Mucosa of descending colon (tissue), 3 donors: ENCODE measurements at places on chromosomes 1 and 21. TPM values are rescaled to one million over a fixed set of nuclear protein-coding genes. Genes with fewer than 3 reads are reported as not detected.

DNA sequence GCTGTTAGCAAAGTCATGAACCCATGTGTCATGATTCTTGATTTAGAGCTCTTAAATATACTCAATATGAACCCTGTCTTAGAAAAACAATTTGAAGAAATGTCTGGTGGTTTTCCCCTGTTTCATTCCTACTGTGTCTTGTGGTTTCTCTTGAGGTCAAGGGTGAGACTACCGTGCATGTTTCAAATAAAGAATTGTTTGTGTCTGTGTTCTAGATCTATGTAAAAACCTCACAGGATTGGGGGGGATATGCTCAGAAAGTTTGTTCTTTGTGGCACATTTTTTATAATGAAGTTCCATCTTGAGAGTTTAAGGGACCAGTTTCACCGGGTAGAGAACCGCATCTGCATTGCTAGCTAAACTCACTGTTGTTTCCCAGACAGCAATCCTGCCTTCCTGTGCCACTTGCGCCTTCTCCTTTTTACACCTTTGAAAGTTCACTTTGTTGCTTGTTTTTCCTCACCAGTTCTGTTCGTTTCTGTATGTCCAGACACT lies 30.9 kb upstream of the CACYBP start:
- no peak for DNase-seq

DNA sequence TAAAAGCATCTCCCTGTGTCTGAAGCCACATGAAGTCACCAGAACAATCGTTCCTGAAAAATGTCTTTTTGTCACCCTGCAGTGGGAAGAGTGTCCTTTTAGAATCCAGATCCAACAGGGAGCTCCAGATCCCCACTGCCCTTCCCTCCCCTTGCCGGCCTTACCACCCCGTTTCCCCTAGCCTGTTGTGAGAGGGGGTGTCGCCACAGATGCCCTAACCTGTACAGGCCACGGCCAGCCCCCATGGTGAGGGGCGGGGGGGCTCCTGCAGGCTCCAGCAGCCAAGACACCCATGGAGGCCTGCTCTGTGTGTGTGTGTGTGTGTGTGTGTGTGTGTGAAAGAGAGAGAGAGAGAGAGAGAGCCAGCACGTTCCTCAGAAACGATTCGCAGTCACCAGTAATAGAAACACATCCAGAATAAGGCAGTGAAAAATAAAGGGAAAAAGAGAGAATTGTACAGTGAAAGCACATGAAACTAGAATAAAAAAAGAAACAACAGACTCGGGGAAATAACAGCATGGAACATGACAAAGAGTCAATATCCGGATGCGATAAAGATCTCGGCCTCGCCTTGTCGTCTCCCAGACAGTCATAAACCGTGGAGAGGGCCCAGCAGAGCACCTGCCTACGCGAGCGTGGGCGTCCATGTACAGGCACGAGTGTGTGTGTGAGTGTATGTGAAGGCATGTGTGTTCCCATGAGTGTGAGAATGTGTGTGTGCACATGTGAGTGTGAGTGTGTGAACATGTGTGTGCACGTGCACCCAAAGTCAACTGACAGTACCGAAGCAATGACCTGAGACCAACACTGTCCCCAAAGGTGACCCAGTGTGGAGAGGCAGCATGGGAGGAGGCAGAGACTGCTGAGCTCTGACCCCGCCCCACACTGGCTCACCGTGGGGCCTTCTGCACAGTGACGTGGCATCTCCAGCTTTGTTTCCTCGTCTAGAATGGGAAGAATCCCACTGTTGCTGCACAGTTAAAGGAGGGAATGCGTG lies 303.8 kb downstream of the NPHP4 start:
- peak; percentile 68 for DNase-seq

DNA sequence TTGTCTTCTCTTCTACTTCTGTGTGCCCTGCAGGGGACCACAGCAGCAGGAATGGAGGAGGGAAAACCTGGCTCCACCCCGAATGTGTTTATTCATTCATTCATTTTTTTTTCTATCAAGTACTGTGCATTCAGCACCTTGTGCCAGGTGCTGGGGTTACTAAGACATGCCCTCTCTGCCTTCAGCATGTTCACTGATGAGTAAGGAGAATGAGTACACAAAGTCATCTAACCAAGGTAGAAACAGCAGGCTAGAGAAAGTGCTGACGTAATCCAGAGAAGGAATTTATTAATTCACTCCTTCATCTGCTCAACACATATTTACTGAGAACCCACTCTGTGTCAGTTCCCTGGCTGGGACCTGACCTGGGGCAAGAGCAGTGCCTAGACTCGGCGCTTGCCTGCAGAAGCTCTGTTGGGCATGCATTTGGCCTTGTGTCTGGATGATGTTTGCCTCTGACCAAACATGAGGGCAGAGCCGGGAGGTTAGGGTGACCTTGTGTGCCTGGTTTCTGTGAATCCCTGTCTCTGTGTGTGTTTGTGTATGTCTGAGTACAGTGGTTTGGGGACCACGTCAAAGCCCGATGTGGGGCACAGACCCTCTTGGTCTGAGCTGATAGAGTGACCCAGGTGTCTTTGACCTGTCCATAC lies 3.3 kb upstream of the MYOG start:
- no peak for DNase-seq

- DNase-seq: no peak
These were observed 67.9 kb downstream of the PHACTR4 start for GRCh38 chr1:28437264-28437923.

DNA sequence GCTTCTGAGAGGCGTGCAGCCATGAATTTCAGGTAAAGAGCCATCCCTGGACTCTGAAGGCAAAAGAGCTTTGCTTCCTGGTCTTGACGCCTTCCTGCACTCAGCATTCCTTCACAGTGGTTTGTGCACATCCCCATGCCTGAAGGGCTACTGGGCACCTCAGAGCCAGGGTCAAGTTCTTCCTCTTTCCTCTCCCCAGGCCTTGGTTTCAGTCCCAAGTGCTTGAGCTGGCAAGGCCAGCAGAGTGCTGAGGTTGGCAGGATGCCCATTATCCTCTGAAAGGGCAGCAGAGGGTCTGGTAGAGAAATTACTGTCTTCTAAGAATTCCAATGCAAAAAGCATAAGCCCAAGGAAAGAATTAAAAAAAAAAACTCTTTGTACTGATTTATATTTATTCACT lies 1064.9 kb downstream of the TTLL7 start:
- no peak for DNase-seq

The AIRE gene
- total RNA-seq: not detected

The ADGRL4 gene
- total RNA-seq: 1.7 TPM

DNA sequence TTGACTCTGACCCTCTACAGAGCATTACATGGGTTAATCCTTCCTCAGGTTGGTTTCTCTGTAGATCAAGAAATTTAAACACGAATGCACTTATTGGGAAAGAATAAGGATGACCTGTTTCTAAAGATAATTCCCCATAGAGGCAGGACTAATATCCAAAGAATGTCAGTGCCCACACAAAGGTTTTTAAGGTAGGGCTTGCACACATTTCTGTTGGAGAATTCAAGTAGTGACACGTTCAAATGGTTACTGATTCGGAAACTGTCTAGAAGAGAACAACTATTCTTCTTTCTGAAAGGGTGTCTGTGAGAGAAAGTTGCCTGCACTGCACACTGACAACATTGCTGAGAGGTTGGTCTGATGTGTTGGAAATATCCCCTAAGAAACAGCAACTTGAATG lies 167.3 kb downstream of the ZNF326 start:
- no peak for DNase-seq

- no peak for DNase-seq
These were observed 85.5 kb downstream of the CLIC4 start for GRCh38 chr1:24830680-24831272.

GRCh38 chr1:164562511-164562910 lies 3.5 kb downstream of the PBX1 start:
- DNase-seq: no peak

- no peak for DNase-seq
These were observed 10.4 kb upstream of the KLF17 start for GRCh38 chr1:44108241-44108640.

GRCh38 chr1:52045236-52045635 lies 9.8 kb downstream of the TXNDC12 start:
- no peak for DNase-seq

DNA sequence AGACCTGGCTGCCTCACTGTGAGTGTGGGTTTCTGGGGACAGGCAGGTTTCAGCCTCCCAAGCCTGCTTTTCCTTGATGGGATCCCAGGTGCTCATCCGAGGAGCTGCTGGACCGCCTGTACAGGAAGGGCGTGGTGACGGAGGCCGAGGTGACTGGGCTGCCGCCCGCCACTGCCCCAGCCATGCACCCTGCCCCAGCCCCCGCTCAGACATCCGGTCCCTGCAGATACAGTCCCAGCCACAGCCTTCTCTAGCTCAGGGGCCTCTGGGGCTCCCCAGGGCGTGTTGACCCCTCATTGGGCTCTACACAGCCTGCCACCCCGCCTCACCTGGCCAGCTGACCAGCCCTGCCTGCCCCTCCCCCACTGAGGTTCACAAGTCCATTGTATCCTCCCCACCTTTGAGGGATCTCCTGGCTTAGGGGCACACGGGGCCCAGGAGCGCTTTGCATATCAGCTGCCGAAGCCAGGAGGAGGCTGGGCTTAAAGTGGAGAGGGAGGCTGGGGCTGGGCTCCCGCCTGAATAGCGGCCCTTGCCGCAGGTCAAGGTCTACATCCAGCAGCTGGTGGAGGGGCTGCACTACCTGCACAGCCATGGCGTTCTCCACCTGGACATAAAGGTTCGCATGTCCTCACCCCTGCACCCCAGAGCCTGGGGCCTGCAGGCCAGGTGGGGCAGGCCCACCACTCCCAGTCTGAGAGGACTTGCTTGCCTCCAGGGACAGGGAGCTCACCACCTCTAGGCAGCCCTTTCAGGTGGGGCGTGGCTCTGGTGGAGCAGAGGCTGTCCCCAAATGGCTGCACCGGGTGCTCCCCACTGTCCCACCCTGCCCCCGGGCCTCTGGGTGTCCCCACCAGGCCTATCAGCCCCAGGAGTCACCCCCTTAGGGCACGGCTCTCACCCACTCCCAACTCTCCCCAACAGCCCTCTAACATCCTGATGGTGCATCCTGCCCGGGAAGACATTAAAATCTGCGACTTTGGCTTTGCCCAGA lies 38.5 kb downstream of the TRIM11 start:
- DNase-seq: peak; percentile 28

GRCh38 chr1:214761030-214761429 lies 158.0 kb downstream of the CENPF start:
- no peak for DNase-seq

The LHX8 gene
- total RNA-seq: not detected

DNA sequence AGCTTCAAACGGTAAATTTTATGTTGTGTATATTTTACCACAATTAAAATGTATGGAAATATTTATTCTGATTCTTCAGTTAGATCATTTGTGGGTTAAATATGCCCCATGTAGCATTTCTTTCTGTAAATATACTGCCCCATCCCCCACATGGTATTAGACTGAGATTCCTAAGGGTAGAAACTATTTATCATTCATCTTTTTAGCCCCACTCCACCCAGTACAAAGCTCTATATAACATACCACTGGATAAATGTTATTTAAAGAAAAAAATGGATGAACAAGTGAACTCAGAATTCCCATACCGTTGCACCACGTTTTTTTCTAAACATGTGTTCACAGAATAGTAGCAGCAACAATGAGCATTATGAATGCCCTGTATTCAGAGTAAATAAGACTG lies 234.0 kb upstream of the IRF2BP2 start:
- no peak for DNase-seq

GRCh38 chr1:179253286-179253972 lies 24.0 kb upstream of the ABL2 start:
- DNase-seq: no peak

The KCNK2 gene
- total RNA-seq: 0.43 TPM
